GM06990 (cell line): ENCODE measurements at places on chromosomes 4 and X.

GRCh38 chr4:119261986-119262385, 49.5 kb downstream of the USP53 start:
- no peak for DNase-seq

DNA sequence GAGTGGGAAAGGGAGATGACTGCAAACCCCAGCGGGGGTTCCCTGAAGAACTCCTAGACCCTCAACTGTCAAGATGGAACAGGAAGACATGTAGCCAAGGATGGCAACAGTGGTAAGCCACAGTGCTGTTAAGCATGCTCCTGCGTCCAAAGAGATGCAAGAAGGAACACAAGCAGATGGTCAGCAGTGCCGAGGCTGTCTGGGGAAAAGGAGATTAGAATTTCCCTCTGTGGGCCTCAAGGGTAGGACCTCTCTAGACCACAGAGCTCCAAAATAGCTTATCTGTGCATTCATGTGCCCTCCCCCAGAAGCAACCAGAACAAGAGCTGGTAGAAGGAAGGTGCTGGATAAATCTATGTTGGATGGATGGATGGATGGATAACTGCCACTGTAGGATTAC, 82.0 kb upstream of the CPEB2 start:
- no peak for DNase-seq

GRCh38 chr4:14087921-14088320, 460.4 kb upstream of the BOD1L1 start:
- no peak for DNase-seq

DNA sequence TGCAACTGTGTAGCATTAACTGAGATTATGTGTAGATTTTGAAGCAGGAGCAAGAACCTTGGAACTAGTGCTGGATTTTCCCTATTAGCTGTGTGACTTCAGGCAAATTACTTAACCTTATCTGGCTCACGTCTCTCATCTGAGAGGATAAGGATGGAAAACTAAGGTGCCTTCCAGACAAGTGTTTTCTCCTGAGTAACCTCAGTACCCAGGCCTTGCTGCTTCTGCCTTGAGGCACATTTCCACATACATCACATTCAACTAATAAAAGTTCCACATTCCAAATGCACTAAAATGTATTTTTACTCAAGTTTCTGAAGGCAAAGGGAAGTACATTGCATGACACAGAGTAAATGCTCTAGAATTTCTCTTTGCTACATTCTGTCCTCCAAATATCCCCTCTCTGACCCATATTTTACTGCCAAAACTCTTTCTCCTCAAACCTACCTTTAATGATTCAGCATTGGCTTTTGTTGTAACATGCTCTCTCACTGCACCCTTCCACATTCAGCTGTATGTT, 195.4 kb upstream of the ADGRL3 start:
- DNase-seq = no peak

- no peak for DNase-seq
Measured at GRCh38 chrX:130788786-130789581, 114.0 kb downstream of the ENOX2 start.

DNA sequence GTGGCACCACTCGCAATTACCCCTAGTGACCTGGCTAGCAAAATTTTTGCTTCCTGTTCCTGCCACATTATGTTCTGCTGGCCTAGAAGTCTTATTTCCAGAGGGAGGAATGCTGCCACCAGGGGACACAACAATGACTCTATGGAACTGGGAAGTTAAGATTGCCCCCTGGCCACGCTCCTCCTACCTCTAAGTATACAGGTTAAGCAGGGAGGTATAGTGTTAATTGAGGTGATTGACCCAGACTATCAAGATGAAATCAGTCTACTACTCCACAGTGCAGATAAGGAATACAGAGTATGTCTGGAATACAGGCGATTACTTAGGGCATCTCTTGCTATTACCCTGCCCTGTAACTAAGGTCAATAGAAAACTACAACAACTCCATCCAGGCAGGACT, 48.8 kb upstream of the SMARCAD1 start:
- DNase-seq = no peak

DNA sequence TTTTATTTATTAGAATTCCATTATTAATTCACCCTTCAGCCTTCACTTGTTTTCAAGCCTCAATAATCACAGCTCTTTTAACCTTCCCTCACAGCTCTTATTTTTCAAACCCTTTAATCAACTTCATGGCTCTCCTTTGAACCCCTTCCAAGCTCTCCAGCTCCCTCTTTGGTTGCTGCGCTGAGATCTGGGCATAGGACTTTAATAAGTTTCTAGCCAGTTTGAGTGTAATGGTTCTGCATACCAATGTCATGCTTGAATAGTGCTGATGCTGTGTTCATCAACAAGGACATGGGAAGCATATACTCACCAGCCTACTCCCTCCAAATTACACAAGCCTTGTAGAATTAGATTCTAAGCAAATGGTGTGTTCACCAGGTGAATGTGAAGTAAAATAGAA, 3.5 kb upstream of the RNF212 start:
- no peak for DNase-seq
